ENCODE measurements at places on chromosomes 4 and X.

- peak; percentile 5 for DNase-seq
Observed at GRCh38 chr4:175891851-175892250, 79.8 kb upstream of the GPM6A start.

- no peak for DNase-seq
Observed at GRCh38 chrX:7068939-7069367, 78.6 kb upstream of the STS start.

- no peak for DNase-seq
Observed at GRCh38 chrX:149948016-149948415, 9.7 kb upstream of the EOLA2 start.

- no peak for DNase-seq
Observed at GRCh38 chrX:117936118-117936517, 180.5 kb downstream of the KLHL13 start.

GRCh38 chrX:37666516-37666915 is 19.1 kb upstream of the XK start:
- DNase-seq, result no peak

DNA sequence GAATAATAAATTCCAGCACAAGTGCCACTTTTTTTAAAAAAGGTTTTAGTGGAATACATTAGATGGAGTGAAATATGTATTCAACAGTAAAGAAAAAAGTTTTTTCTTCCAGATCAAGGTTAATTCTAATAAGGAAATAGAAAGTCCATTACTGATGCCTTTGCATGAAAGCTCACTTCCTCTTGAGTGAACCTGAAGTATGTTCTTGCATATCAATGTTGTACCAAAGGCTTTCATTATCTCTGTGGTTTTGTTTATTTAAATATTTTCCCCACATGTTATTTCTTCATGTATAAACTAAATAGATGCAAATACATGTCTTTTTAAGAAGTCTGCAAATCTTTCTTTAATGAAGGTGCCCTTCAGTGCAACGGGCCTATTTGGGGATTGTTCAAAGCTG is 307.9 kb downstream of the C4orf33 start:
- DNase-seq, result no peak

GRCh38 chr4:117773064-117773936 is 261.0 kb upstream of the NDST3 start:
- DNase-seq, result no peak

DNA sequence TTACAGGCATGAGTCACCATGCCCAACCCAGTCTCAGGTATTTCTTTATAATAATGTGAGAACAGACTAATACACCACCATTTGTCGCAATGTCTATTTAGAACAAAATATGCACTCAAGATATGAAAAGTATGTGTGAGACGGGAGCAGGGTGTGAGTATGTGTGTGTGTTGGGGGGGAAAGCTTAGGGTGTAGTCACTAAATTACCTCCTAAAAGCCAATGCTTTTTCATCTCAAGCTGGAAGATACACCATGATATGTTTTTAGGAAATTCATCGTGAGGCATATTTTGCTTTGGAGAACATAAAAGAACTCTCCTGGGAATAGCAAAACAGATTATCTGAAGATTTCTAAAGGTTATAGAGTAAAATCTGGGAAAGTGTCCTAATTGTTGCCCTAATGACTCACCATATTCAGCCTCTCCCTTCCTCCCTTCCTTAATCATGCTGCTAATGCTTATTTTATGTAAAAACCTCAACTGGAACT is 262.7 kb downstream of the PDHA2 start:
- no peak for DNase-seq

DNA sequence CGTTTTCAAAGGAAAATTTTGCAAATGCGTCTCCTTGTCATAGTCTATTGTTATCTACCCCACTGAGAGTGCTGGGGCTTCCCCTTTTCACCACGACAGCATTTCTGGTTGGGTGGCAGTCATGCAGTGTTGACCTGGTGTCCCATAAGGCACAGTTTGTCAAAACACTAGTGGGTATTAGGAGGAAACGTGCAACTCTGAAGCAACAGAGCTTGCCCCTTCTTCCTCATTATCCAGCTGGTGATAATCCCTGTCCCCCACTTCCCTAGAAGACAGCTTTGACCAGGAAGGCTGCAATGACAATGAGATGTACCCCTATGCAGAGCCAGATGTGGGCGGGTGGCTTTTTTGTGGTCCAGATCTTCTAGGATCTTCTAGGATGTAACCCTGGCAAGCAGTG is 1.8 kb downstream of the TBC1D1 start:
- no peak for DNase-seq

DNA sequence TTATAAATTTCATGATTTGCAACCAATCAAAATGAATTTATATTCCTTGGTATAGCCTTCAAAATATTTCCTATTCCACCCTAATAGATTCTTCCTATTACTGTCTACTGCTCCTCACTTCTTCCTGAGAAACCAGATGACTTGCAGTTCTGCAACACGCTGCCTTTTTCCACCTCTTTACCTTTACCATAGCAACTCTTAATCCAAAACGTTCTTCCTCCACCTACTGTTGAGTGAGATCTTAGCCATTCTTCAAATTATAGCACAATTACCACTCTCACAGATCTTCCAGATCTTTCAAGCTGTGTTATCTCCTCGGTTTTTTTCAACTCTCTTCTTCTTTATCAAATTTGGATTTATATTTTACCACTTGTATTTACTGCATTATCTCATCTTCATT is 289.8 kb downstream of the ADGRL3 start:
- DNase-seq, result no peak

GRCh38 chr4:2924286-2924685 is 38.9 kb downstream of the NOP14 start:
- no peak for DNase-seq

GRCh38 chrX:37955273-37955672 is 51.1 kb upstream of the SYTL5 start:
- no peak for DNase-seq

GRCh38 chrX:72137846-72138495 is 6.3 kb upstream of the RTL5 start:
- no peak for DNase-seq

- DNase-seq, result no peak
Observed at GRCh38 chrX:134670134-134670924, 12.1 kb upstream of the PLAC1 start.

DNA sequence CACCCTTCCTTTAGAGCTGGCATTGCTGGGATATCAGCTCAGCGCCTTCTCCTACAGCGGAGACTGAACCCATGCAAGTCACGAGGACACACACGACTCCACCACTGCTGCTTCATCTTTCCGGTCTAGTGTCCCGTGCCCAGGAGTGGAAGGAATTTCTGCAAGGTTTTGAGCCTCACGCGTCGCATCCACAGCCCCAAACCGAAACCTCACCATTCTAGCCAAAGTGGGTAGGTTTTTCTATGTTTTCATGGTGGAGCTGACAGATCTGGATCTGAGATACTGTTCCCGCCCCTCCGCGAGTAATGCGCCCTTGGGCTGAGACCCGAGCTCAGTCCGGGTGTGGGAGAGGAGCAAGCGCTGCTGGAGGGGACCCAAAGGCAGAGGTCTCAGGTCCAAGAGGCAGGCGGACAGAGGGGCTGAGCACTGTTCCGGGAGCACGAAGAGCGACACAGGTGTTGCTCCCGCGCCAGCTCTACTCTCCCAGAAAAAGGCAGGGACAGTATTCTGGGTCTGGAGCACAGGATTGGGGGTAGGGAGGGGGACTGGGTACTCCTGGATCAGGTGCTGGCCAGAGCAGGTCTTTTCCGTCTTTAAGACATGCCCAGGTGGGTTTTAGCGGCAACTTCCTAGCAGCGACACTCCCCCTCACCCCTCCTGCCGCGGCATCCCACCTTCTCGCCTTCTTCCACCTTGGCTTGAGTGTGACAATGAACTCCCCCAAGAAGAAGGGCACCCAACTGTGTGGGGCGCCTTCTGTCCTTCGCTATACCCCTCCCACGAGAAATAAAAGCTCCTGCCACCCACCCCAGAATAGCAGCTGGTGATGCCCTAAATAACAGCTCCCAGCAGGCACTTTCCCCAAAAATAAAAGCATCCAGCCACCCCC is 1.8 kb downstream of the EPHA5 start:
- no peak for DNase-seq

DNA sequence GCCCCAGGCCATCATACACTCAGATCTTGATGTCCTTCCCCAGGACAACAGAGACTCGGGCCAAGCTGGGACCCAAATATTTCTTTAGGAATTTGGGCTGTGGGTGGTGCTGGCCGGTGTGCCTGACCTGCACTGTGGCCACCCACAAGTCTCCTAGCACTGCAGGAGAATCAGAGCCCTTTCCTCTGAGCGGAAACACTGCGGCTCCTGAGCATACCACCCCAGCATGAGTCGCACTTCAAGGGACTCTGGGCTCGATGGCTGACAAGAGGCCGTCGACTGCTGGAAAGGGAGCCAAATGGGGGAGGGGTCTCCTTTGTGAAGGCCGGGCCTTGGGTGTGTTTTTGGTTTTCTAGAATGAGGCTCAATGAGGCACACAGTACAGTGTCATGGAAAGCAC is 13.0 kb upstream of the IRAK1 start:
- no peak for DNase-seq

DNA sequence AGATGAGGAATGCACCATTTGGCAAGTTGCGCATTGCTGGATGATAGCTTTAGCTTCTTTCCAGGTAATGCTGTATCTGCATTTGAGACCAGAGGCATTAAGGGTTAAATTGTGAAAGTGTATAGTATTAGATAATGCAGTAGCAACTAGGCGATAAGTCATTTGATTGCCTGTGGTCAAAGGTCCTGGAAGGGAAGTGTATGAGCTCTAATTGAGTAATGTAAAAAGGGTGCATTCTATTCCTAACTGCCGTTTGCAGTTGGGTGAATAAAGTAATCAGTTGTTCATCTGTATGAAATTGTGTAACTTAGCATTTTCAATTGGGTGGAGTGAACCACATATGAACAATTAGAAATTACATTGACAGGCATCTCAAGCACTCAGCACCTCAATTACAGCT is 54.5 kb upstream of the WDR1 start:
- no peak for DNase-seq

- no peak for DNase-seq
Observed at GRCh38 chrX:12999422-12999821, 24.5 kb downstream of the TMSB4X start.

DNA sequence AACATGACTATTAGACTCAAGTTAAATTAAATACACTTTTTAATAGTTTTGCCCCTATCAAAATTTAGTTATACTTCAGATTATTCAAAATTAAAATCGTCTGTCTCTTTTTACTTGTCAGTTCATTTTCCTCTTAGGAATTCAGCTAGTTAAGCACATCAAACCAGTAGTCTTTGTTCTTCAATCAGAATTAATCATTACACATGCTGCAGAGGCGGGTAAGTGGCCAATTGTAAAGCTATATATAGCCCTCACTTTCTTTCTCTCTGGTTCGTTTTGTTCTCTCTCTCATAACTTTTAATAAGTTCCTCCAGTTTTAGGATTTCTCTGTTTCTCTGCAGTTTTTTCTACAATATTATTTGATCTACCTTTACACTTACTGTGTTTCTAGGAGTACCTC is 359.1 kb upstream of the PABPC4L start:
- no peak for DNase-seq

DNA sequence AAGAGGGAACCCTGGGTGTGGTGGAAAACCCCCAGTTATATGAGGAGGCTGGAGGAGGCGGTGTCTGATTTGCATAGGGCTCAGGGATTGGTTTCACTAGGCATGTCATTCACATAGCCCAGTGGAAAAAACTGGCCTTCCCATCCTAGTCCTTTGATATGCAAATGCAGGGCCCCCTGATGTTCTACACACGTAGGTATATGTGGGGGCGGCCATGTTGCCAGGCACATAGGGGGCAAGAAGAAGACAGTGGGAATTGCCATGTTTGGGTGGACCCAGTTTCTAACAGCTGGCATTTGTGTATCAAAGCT is 34.0 kb upstream of the ENPP6 start:
- DNase-seq, result no peak

- no peak for DNase-seq
Observed at GRCh38 chr4:41305476-41305875, 48.7 kb downstream of the UCHL1 start.

GRCh38 chr4:2245057-2245786 is 3.3 kb upstream of the HAUS3 start:
- DNase-seq, result no peak

- DNase-seq, result no peak
Observed at GRCh38 chrX:136291824-136292223, 8.9 kb upstream of the ADGRG4 start.

GRCh38 chr4:54662901-54663585 is 5.3 kb downstream of the KIT start:
- DNase-seq, result no peak

DNA sequence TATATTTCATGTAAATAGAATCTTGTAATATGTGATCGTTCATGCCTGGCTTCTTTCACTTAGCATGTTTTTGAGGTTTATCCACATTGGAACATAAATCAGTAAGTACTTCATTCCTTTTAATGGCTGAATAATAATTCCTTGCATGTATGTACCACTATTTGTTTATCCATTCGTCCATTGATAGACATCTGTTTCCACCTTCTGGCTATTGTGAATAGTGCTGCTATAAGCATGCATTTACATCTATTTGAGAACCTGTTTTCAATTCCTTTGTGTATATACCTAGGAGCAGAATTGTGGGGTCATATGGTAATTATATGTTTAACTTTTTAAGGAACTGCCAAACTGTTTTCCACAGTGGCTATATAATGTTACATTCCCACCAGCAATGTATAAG is 356.7 kb upstream of the DIPK2B start:
- no peak for DNase-seq

DNA sequence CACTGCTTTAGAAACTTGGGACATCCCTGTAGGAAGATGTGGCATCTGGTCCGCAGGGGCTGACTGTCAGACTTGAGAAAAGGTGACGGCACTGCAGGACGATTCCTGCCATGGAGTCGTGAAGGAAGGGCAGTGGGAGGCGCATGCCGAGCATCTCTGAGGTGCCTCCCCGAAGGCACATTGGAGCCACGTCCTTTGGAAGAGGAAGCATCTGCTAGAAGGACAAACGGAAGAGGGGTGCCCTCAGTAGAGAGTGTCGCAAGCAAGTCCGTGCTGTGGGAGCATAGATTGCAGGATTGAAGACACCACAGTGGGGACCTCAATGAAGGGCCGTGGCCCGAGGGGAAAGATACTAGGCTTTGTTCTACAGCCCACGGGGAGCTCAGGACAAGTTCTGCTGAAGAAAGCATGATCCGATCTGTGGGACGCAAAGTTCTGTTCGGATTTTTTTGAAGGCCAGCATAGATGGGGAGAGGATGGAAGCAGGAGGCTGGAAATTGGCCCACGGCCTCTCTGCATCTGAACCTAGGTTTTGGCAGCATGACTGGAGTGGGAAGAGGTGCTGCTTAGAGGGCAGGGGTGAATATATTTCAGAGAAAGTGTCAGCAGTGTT is 24.2 kb upstream of the HELT start:
- no peak for DNase-seq
